ENCODE measurements at places on chromosomes 2 and 18.

DNA sequence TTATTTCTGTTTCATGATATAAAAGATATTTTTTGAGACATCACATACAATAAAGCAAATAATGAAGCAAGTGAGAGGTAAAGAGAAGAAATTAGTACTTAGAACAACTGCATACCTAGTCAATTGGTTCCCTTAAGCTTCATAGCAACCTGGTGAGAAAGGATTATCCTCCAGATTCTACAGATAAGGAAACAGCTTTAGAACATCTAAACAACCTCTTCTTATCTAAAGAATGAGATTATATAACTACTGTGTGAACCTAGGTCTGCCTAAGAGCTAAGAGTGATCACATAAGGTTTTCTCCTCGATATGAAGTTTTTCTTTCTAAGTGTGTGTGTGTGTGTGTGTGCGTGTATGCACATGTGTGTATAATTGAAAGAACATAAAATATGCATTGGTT lies 265.1 kb downstream of the NOL4 start:
- DNase-seq, result no peak

- no peak for DNase-seq
These were observed 69.5 kb upstream of the RGPD4 start for GRCh38 chr2:107757223-107757622.

DNA sequence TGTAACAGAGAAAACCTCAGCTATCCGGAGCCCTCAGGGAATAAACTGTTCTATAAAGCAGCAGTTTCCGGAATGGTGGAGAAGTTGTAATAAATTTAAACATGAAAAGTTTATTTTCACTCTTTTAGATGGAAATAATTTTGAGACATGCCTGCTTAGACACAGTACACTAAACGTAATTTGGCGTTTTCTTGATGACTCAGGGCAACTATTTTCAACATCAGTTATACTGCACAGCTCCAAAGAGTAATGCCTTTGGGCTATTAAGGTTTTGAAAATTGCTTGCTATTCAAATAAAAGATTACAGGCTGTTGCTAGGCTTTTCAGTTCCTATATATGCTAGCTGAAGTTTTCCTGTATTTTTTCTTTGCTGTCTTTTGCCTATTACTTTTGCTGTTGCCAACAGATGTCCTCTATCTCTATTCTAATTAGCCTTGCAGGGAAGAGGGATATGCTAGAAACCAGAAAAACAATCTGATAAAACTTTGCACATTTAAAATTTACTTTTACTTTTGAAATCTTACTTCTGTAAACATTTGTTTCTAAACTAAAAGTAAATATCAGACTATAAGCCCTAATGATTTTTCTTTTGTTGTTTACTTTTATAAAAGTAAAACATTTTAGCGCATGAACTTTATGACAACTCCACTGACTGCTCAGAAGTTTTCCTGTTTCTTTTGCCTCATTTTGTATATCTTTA lies 113.4 kb upstream of the WDSUB1 start:
- DNase-seq, result no peak

DNA sequence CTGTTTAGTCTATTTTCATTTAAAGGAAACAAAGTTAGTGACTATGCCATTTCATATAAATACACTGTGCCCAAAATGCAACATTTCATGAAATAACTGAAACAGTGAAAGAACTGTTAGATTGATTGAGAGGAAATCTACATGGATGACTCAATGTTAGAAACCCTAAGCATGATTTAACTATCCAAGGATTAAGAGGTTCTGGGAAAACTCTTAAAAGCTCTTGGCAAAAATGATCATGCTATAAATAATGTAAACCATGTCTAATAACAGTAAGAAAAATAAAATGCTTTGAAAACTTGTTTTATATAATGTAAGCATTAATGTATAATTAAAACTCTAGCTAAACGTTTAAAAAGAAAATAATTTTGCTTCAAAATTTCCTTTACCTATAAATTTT lies 23.5 kb downstream of the MMADHC start:
- DNase-seq, result no peak

- no peak for DNase-seq
These were observed 121.1 kb downstream of the LAMA3 start for GRCh38 chr18:23810396-23810795.

DNA sequence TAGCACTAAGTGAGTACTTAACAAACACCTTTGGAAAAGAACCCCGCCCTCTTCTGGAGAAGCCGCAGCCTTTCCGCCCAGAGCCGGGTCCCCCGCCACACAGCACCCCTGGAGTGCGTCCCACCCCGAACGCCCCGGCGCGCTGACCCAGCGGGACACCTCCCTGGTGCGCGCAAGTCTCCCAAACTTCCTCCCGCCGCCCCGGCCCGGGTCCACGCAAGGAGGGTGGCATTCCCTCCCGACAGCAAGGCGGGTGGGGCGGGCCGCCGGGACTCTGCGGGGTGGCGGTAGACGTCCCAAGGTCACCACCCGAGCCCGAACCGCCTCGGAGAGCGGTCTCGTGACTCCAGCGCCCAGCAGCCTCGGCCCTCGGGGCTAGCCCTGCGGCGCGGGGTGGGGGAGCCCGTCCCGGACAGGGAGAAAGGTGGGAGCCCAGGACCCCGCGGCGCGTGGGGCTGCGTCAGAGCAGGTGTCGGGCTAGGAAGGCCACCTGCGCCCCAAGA lies 598 bp downstream of the CCDC93 start:
- DNase-seq, result no peak

- DNase-seq, result no peak
These were observed 4.0 kb downstream of the ARPC2 start for GRCh38 chr2:218221000-218221399.

DNA sequence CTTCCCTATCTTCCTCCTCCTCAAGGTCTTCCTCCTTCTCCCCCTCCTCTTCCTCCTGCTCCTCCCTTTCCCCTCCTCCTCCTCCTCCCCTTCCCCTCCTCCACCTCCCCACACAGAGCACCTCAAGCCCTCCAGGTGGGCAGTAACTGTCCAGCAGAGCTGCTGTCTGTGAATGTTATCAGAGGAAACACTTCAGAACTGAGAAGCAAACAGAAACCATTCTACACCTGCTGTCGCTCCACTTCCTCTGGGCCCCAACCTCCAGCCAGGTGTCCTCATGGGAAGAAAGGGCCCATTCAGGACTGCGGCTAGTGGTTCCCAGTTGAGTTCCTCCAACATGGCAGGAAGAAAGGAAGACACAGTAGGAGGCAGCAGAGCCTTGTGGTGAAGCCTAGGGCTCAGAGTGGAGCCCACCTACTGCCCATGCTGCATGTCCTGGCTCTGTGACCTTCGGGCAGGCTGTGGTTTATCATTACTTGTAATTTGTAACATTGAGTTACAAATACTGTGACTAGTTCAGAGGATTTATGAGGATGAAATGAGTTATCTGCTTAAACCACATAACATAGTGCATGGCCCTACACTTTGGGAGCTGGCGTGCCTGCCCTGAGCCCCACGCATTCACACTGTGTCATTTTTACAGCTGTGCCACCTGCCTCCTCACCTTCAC lies 165.9 kb upstream of the ID2 start:
- DNase-seq, result no peak

DNA sequence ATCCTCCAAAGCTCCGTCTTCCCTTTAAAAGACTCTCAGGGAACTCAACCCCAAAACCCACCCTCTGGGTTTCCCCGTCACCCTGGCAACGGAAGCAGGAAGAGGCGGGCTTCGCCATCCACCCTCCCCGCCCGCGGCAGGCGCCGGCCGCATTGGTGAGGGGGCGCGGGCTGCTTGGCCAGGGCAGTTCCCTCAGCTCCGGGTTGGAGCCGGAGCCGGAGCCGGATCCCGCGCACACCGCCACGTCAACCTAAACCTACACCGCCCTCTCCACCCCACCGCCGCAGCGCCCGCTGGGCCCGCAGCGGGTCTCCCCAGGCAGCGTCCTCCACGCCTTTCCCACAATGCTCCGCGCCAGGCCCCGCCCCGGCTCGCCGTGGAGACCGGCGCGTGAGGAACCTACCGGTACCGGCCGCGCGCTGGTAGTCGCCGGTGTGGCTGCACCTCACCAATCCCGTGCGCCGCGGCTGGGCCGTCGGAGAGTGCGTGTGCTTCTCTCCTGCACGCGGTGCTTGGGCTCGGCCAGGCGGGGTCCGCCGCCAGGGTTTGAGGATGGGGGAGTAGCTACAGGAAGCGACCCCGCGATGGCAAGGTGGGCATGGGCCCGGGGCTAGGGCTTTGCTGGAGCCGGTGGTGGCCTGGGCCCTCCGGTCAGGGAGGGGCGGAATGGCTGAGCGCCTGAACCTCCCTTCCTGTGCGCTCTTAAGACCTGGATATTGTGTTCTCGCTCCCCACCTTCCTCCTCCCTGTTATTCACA lies at the start of gene DNAJC10:
Gene DNAJC10, plus strand, starts transcription at position 366 of the 758 bp plus-strand sequence. CDS start 1,830 bp downstream, outside the sequence.
- peak; percentile 71 for DNase-seq

GRCh38 chr2:189287982-189288521 lies 108.5 kb upstream of the COL5A2 start:
- DNase-seq, result no peak

DNA sequence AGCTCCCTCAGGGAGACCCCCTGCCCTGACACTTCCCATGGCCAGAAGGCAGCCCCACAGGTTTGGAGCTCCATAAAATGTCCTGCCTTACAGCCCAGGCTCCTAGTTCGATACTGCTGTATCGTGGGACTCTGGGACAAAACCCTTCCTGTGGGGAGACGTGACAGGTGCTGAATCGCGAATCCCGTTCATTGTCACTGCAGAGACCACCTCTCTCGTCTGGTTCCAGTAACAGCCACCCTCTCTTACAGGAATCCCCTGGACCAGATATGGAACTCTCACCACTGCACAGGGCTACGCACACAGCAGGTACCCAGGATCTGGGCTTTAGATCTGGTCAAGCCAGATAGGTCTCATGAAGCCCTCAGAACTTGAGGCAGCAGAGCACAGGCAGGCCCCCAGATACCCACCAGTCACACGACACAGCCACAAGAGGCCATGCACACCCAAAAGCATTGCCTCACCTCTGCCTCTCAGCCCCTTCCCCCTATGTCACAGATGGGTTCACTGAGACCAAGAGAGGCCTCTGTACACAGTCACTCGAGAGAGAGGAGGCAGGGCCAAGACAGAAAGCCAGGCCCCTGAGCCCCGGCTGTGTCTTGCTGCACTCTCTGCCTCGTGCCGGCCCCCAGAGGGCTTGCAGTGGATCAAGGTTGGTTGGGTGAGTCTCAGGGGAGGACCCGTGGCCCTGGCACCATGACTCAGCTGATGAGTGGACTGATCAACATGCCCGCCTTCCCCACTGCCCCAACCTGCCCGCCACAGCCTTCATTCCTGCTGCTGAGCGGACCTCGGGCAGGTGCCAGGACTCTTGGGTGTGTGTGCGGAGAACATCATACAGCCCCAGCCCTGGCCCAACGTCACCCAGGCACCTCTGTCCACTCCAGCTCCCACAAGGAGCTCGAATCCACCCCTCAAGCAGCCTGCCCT lies 7.6 kb downstream of the SDC1 start:
- DNase-seq, result no peak

DNA sequence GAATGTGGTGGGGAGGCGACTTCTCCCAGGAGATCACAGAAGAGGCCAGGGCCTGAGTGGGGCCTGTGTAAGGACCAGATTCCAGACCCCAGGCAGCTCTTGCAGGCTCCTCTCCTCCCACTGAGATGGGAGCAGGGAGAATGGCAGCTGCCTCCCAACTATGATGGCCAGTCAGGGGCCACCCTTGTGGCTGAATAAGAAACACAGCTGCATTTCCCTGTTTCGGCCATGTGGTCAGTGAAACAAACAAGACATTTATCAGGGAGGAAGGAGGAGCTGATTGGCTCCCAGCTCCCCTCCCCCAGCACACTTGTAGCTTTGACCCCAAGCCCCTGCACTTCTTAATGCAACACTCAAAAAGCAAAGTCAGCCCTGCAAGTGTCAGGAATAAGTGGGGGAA lies 143.5 kb downstream of the CELF4 start:
- DNase-seq, result no peak

DNA sequence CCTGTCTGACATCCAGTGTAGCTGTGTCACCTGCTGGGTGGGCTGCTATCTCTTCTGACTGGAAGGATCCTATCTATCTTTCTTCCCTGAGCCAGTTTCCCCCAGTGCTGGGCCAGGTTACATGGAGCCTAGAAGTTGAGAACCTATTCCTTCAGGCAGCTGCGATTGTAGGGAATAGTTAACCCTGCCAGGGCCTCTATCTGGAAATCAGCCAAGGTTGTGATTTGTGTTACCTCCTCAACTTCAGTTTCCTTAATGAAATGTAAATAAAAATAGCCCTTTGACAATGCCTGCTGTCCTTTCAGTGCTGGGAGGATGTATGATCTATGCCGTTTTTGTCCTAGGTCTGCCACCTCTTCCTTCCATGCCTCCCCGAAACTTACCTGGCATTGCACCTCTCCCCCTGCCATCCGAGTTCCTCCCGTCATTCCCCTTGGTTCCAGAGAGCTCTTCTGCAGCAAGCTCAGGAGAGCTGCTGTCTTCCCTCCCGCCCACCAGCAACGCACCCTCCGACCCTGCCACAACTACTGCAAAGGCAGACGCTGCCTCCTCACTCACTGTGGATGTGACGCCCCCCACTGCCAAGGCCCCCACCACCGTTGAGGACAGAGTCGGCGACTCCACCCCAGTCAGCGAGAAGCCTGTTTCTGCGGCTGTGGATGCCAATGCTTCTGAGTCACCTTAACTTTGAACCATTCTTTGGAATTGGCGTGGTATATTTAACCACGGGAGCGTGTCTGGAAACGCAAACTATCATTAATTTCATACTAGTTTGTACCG lies 36.6 kb downstream of the GORASP2 start:
- no peak for DNase-seq

DNA sequence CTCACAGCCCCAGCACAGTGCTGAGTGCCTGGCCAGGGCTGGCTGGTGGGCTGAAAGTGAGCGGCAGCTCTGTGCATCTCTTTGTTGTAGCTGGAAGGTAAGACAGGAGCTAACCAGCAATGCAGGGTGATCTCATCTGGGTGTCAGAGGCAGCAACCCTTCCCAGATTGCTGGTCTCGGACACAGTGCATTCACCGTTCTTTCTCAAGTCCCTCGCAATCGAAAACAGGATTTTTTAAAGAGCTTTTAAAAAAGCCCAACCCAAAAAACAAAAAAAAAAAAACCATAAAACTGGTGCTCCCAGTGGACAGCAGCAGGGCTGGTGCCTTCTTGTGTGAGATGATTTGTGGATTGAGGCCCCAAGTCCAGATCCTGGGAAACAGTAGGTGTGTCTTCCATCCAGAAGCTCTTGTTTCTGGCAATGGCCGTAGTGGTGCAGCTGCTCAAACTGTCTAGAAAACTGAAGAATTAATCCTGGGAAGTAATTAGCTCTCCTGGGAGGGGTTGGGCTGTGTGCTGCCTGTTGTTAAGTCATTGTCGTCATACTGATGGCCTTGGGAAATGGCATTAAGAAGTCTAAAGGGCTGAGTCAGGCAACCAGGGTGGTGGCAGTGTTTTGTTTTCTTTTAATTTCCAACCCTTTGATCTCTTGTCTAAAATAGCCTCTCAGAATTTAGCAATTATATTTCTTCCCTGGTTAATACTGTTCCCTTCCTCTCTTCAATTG lies 156.7 kb downstream of the KLHL29 start:
- no peak for DNase-seq

DNA sequence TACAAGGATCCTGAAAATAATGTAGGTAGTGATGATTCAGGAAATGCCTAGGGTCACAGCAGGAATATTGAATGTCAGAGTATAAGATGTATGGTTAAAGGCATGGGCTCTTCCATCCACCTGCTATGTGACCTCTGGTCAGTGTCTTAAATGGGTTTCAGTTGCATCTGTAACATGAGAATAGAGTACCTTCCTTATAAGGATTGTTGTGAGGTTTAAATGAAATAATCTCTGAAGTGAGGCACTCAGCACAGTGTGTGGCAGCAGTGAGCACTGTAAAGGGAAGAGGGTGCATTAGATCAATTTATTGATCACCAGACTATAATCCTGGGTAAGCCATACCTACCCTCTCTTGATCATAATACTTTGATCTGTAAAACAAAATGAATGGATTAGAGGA lies 319.1 kb downstream of the SLC4A3 start:
- no peak for DNase-seq

GRCh38 chr2:172612051-172612450 lies 56.2 kb downstream of the PDK1 start:
- DNase-seq, result no peak

Data from stimulated activated CD4-positive, alpha-beta T cell treated with anti-CD3 and anti-CD28 coated beads, Interleukin-15, amount 100 ng/mL, for 48 hours (primary cell).